ENCODE measurements at places on chromosomes 3 and 15.

- DNase-seq, result no peak
Observed at GRCh38 chr3:188053036-188053340, 101.0 kb upstream of the LPP start.

DNA sequence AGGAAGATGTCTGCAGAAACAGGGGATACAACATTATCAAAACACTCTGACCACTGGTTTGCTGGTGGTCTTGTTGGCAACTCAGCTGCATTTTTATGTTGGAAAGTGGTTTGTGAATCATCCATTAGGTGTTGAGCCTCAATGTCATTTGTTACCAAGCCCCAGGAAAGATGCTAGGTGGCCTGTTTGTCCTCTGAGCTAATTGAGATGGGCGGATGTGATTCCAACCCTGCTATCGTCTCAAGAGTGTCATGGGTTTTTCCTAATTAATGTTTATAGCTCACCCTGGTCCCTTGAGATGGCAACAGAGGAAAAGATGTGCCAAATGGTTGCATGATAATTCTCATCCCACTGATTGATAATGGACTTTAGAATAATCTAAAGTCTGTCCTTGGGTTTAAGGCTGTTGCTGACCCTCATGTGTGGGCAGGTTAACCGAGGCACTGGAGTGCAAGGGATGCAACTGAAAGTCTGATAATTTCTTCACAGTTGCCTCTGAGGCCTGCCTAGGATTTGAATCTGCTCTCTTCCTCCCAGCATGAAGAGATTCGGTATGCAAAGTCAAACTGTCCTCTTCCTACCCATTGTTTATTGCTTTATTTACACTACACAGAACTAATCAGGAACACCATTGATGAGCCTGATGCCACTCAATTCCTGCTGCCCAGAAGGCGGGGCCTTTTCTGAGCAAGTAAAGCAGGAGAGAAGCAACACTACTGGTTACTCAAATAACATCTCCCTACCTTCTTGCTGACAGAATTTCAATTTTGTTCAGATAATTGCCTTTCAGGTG is 166.2 kb upstream of the TBC1D5 start:
- DNase-seq, result no peak

DNA sequence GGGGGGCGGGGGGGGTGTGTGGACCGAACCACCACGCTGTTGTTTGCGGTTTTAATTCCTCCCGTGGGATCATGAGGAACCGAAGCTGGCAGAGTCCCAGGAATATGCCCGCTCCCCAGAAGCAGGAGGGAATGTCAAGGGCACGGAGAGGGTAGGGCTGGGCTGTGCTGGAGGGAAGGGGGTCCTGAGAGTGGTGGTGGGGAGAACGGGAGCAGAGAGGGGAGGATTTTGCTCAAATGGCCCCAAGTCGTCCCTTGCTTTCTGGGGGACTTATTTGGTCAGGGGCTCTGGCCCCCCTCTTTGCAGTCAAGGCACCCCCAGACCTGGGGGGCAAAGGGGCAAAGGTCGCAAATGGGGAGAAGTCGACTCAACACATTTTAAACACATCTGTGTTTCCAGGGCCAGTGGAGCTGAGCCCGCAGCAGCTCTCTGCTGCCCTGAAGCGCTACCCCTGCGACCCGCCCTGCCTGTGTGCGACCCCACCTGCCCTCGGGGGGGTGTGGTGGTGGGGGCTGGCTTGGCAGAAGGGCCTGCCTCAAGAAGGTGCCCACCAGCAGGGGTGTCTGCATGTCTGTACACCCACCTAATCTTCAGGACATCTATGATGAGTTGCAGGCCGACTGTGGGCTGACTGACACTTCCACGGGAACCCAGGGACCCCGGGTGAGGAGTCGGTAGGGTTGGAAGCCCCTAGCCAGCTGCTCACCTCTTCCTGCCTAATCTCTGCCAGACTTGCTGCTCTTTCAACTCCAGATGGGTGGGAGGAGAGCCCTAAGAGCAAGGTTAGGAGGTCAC is 602 bp upstream of the ATP2B2 start:
- no peak for DNase-seq

- no peak for DNase-seq
Observed at GRCh38 chr3:10306156-10306555, 13.4 kb upstream of the GHRL start.

GRCh38 chr3:105518806-105519418 is 152.2 kb downstream of the ALCAM start:
- DNase-seq, result peak; percentile 15

DNA sequence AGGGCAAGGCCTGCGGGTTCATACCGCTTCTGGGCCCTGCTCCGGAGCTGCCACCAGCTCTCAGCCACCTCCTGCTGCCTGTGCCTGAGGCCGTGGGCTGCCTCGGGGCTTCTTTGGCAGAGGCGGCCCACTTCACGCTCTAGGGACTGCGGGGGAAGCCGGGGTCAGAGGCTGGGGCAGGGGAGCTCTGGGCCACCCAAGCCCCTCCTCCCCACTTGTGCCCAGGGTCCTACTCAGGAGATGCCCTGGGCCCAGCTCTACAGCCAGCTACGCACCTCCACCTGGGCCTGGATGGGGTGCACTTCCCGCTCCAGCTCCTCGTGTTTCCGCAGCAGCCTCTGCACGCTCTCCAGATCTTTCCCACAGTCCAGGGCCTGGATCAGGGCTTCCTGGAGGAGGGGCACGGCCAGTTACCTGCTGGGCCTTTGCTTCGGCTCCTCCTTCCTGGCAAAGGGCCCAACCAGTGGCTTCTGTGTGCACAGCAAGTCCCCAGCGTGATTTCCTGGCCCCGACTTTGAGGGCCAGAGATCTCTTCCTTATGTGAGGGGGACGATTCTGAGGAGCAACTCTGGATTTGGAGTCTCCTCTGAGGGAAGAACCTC is 24.0 kb downstream of the PLA2G4B start:
- no peak for DNase-seq

- peak; percentile 25 for DNase-seq
Observed at GRCh38 chr3:108130701-108131474, 40.1 kb upstream of the CD47 start.

All from skin of body (tissue), 3 donors.